ENCODE measurements at places on chromosomes 3 and 15.

- DNase-seq = no peak
These were observed 24.5 kb downstream of the BTLA start for GRCh38 chr3:112474796-112475195.

DNA sequence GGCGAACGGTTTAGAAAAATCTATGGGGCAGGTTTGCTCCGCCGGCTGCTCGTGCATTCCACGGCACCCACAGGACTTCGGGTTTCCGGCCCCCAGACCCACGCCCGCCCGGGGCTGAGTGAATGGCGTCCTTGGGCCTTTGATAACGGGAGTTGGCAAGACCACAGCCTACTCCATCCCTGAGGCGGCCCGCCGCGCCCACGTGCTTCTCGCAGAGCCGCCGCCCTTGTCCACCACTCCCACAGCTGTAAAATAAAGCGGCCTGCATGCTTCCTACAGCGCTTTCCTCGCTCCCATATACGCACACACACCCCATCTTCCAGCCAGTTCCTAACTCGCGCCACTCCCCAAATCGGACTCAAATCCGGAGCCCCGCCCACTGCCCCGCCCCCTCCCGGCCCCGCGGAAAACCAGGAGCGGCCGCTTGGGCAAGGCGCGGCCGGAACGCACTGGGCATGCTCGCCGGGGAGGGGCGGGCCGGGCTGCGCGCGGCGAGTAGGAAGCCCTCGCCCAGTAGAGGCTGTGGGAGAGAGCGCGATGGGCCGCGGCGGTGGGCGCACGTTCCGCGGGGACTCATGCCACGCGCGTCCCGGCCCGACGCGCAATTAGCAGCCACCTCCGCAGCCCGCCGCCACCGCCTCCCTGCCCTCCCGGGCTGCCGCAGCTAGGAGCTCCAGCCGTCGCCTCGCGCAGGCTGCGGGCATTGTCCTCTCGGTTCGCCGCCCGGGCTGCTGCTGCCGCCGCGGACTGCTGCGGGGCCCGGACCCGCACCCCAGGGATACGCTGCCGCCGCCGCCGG, at the start of gene RAP2B:
Gene RAP2B, plus strand, starts transcription at position 513 of the 799 bp plus-strand sequence. CDS start 468 bp downstream, outside the sequence.
- peak; percentile 95 for DNase-seq

DNA sequence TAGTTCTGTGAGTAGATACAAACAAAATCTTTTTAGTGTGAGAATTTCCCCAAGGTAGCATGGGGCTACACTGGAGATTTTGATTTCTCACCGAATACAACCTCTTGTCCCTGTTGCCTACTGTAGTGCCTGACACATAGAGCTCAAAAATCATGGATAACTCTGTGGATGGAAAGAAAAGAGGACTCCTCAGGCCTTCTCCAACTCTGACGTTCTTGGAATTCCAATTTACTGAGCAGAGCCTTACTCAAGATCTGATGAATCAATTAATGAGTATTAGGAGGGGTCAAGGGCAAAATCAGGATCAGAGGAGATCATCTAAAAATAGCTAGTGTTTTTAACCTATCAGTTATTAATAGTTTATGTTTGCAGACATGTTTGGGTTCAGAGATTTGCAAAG, 46.7 kb upstream of the PYDC2 start:
- DNase-seq = no peak

GRCh38 chr3:186598108-186598784, 14.6 kb upstream of the AHSG start:
- no peak for DNase-seq

GRCh38 chr3:171427771-171428320, 32.4 kb downstream of the TNIK start:
- no peak for DNase-seq

DNA sequence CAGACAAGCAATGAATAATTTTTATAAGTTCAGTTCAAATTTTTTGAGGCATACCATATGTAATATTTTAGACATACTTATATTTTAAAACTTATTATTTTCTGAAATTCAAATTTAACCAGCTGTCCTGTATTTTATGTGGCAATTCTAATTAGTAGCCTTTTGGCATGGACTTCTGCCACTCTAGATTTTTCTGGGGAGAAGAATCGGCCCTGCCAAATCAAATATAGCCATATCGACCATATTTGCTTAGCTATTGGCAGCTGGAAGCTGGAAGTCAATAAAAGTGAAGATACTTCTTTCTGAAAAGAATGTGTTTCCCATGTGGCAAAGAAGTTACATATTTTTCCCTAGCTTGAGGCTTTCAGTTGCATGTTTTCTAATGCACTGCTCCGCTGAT, 9.4 kb upstream of the RBMS3 start:
- no peak for DNase-seq

DNA sequence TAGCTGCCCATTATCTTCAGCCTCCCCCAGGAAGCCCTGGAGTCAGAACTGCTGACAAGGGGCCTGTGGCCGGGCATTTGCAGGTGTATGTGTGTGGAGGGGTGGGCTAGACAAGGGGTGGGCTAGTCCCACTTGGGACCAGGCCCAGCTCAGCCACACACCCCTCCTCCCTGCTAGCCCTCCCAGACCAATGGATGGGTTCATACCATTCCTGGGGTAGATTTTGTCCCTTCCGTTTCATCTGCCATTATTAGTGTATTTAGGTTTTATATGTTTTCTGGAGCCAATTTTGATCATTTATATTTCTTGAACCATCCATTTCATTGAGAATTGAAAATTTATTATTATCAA, 42.2 kb downstream of the MRAS start:
- DNase-seq = no peak

DNA sequence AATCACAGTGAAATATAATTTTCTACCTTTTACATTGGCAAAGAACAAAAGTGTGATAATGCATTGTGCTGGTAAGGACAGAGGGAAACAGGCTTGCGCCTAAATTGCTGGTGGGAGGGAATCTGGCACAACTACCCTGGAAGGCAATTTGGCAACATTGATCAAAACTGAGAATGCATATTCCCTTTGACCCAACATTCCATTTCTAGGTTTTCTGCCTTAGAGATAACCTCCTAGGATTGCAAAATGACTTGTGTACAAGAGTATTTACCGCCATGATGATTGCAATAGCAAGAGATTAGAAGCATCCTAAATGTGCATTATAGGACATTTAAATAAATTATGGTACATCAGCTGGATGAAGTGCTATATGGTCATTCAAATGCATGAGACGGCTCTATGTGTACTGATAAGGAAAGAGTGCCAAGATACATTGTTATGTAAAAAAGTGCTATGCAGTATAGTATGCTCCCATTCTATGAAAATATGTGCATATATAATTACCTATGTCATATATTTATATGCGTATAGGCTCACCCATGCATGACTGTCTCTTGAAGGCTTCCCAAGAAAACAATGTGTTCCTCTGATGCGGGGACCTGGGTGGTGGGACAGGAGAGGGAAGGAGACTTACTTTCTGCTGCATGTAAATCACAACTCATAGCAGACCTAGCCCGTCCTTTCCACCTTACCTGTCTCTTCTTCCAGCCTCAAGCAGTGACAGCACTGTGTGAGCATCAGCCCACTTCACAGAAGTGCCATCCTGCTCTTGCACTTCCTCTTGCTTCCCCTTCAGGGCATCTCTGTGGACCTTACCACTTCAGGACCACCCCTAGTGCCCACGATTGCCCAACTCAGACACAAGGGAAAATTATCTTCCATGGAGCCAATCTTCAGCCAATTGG, 249.9 kb upstream of the TLE3 start:
- no peak for DNase-seq

DNA sequence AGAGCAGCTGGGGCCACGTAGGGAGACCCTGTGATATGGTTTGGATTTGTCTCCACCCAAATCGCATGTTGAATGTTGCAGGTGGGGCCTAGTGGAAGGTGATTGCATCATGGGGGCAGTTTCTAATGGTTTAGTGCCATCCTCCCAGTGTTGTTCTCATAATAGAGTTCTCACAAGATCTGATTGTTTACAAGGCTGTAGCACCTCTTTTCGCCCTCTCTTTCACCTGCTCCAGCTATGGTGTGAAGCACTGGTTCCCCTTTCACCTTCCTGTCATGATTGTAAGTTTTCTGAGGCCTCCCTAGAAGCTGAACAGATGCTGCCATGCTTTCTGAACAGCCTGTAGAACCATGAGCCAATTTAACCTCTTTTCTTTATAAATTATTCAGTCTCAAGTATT, 198.9 kb upstream of the CBLB start:
- no peak for DNase-seq

DNA sequence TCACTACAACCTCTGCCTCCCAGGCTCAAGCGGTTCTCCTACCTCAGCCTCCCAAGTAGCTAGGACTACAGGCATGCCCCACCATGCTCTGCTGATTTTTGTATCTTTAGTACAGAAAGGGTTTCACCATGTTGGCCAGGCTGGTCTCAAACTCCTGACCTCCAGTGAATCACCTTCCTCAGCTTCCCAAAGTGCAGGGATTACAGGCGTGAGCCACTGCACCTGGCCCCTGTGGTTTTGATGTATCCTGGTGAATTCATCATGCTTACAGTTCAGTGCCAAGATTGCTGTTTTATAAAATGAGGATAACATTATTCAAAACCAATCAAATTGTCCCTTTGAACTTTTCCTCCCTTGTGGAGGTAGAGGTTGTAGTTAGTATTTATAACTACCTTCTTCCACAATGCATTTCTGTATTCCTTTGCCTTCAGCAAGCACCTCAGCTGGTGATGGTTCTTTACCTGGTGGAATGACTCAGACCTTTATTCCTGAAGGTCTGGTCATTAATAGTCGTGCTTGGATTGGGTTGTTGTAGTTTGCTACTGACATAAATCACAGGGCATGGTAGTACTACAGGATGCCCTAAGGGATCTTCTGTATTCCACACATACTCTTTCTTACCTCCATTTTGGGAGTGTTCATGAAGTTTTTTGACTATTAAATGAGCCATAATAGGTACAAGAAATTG, 76.9 kb downstream of the UBP1 start:
- no peak for DNase-seq

DNA sequence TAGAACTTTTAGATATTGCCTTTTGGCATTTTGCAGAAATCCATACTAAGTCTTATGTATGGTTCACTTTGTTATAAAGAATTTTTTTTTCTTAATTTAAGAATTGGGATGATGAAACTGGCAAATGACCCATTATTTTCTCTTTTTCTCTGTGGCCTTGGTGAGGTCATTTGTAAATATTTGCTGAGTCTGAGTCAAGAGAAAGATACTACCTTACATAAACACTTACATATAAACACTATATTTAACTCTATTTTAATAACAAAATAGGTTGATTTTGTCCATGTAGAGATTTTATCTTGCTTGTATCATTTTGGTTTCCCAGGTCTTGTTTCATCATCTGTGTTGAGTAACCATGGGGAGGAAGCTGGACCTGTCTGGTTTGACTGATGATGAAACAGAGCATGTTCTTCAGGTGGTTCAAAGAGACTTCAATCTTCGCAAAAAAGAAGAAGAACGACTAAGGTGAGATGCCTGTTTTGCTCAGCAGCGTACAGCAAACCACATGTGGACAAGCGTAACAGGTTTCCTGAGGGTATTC, 91.1 kb downstream of the MYRIP start:
- DNase-seq = no peak

Data from stimulated activated CD8-positive, alpha-beta memory T cell treated with anti-CD3 and anti-CD28 coated beads, Interleukin-15, amount 100 ng/mL, for 48 hours (primary cell).